ENCODE measurements at places on chromosomes 11 and 22.

DNA sequence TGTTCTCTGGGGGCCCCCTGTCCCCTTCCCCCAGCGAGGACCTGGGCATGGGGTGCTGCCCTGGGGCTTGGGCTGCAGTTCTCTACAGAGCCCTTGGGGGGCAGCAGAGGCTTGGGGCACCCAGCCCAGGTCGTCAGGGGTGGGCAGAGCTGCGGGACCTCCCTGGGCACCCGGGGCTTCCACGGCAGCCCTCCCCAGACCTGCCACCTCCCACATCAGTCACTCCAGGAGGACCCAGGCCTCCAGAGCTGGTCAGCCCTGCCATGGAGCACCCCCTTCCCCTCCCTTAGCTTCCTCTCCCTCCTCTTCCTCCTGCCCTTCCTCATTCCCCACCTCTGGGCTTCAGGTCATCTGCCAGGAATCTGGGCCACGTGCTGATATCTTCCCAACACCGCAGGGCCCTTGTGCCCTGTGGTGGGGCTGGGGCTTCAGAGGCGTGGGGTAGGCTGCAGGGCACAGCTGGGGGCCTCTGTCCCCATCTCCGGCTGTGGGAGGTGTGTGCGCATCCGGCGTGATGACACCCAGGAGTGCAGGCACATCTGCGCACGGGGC, 5.8 kb downstream of the TSPAN4 start:
- DNase-seq, result peak; percentile 75

GRCh38 chr11:76672431-76673175, 2.1 kb upstream of the LRRC32 start:
- peak; percentile 65 for DNase-seq

DNA sequence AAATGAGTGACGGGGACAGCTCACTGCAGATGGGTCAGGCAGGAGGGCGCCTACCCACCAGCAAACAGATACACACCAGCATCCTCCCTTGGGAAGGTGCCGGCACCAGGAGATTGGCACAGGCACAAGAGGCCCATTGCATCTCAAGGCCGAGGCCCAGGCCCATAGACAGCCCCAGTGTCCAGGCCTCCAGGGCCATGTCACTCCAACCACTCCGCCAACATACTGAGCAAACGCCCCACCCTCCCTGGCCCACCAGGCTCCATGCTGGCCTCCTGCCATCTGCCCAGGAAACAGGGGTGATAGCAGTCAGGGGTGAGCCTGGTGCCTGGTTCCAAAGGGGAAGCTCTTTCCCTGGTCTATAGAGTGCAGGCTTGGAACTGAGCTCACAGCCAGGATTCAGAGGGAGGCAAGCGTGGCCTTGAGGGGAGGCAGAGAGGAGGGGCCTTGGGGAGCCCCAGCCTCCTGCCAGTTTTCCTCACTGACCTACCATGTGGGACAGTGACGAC, 34.7 kb downstream of the PISD start:
- DNase-seq, result no peak

DNA sequence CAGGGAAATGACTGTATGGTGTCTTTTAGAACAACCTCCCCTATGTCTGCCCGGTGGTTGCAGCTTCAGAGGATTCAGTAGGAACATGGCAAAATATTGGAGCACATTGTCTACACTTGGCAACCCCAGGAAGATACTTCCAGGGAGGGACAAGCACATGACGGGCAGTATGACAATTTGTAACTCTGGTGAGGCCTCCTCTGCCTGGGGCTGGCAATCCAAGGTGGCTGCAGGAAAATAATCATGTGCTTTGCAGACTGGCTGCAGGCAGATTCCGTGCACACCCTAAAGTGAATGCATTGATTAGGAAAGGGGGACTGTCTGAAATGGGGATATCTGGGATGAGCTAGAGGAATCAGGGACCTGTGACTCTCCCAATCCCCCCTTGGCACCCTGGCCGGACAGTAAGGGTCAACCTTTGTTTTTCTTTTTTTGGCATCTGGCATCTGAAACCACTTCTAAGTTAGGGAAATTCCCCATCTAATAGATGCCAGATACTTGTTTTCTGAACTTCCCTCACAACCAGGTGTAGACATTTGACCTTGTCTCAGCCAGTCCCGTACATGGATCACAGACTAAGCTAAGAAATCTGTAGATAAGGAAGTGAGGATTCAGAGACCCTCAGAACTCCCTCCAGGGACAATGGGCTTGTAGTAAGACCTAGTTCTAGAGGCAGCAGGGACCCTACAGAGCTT, 10.5 kb upstream of the PHOX2A start:
- DNase-seq, result no peak

DNA sequence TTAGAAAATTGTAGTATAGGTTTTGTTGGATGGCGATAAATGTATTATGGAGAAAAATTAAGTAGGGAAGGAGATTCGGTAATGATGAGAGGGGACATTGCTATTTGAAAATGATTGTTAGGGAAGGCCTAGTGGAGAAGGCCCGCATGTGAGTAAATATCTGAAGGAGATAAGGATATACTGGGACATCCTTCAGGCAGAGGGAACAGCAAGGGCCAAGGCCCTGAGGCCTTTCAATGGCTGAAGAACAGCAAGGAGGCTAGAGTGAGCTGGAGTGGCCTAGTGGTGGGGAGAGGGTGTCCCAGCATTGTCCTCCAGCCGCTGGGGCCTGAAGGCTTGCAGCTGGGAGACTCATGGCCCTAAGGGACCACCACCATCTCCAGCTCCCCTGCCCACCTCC, 23.2 kb upstream of the ARRB1 start:
- DNase-seq, result no peak

GRCh38 chr22:42427167-42427566, 5.0 kb downstream of the NFAM1 start:
- DNase-seq, result no peak

GRCh38 chr11:106821826-106822225, 196.4 kb downstream of the GUCY1A2 start:
- no peak for DNase-seq

- no peak for DNase-seq
These were observed 69.5 kb upstream of the NUP50 start for GRCh38 chr22:45094081-45094720.

DNA sequence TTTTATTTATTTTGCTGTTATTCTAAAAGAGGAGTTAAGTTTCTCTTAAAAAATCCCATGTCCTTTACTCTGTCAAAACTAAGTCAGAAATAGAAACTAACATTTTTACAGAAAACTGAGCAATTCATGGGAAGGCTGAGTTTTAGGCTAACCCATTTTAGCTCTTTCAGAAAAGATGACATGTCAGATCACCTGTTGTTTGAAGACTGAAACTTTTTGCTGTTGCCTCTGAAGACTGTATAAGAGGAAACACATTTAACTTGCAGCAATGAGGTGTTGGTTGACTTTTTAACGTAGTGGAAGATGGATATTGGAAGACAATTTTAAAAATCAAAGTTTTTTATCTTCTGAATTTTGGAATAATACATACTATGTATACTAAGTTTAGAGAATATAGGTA, 115.4 kb downstream of the METTL15 start:
- DNase-seq, result no peak

DNA sequence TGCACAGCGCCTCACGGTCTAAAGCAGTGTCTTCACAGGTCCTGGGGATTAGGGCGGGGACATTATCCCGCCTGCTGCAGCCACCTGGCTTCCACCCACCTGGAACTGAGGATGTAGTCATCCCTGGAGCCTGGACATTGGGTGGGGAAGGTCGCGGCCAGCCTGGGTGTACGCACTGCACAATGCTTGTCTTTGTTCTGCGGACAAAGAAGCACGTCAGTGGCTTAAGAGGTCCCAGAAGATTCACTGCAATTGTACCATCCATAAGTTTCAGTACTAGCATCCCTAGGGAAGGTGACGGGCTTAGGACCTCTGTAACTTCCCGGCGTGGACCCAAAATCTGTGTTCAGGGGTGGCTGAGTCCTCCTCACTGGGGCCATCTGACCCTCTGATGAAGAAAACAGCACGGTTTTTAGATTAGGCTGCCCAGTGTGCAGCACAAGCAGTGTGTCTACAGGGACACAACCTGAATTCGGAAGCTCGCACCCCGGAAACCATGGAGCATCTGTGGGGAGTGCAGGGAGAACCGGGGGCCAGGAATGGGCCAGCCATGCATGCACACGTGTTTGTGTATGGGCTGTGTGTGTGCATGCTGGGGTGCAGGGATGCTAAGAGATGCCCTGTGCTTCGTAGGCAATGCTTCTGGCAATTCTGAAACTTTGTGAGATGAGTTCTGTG, 342.6 kb upstream of the B3GAT1 start:
- DNase-seq, result no peak

DNA sequence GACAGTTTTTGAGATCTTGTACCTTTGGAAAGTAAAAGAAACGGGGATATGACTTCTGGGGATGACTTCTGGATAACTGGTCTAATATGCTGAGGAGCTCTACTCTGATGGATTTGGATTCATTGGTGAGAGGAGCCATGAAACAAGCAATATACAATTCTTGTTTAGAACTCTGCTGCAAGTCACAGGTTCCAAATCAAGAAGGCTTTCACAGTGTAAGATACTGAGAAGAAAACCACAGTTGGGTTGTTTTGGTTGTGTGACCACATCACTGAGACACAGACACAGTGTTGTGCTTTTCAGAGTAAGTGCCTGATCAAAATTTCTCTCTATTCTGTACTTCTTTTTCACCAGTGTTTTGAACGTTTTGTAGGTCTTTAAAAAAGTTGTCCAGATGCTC, 13.1 kb upstream of the UCP2 start:
- DNase-seq, result no peak

DNA sequence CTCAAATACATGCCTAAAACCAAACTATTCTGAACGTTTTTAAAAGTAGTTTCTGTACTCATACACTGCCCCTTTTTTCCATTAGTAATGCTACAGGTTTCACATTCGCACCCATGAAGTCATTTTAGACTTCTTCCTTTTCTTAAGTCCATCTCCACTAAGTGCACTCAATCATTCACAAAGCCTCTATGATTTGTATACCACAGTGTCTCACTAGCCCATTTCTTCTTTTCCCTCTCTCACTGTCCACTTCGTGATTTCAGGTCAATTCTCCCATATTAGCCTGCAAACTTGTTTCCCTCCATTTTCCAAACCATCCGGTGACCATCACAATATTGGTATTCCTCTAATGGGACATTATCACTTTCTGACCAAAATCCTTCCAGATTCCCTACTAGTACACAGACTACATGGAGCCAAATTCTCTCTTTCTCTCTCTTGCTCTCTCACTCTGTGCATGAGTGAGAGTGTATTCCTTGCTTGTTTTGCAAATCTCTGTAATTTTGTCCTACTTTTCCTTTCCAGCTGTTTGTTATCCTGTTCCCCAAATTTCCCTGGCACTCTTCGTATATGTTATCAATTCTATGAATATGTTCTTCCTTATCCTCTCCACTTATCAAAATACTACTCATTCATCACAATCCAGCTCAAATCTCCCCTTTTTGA, 3.4 kb upstream of the ZC3H12C start:
- no peak for DNase-seq

DNA sequence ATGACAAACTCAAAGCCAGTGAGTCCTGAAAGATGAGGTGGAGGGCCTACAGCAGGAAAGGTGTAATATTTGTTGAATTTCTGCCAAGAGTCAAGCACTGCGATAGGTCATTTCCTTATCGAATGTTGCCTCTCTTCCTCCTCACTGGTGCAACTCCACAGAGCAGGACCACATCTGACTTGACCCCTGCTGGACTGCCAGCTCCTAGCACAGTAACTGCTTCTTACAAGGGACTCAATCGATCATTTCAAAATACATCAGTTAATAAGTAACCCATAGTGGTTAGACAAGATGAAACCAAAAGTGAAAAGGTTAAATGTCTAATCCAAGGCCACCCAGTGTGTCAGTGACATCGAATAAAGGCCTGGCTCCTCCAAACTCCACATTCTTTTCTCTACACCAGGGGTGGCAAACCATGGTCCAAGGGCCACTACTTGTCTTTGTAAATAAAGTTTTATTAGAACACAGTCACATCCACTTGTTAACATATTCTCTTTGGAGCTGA, 98.5 kb upstream of the CSNK2A3 start:
- no peak for DNase-seq

DNA sequence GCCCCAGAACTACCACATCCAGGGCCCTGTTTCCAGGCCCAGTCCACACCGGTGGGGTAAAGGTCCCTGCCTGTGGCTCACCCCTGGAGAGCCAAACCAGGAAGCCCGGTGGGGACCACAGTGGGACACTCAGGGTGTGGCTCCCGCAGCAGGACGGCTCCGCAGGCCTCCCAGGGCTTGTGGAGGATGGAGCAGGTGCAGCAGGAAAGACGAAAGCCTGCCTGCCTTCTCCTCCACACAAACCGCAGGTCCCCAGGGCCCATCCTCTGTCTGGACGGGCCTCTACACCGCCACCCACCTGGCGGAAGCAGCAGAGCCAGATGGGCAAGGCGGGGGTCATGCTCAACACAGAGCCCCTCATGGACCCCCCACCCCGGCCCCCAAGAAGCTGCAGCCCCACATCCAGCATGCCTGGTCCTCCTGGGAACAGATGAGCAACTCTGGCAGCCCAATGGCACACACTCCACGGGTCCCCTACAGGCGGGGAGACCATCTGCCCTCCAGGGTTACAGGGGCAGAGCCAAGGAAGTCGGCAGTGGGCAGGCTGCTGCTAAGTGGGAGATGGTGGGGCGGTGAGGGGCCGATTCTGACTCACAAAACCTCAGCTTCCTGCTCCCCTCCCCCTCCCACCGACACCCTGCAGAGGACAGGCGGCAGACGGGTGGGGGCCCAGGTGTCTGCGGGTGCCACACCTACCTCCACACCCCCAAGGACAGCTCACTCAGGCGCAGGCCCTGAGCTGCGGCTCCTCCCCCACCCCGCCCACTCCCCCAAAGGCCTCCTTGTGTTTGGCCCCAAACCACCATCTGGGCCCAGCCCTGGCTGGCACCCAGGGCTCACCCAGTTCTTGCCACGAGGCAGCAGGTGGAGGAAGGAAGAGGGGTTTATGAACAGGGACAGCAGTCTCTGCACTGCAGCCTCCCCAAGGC, 5.2 kb downstream of the SBF1 start:
- DNase-seq, result peak; percentile 99

- no peak for DNase-seq
These were observed 11.7 kb downstream of the KRTAP5-6 start for GRCh38 chr11:1708716-1709115.

GRCh38 chr11:107716884-107717532, 5.2 kb upstream of the SLN start:
- DNase-seq, result no peak

DNA sequence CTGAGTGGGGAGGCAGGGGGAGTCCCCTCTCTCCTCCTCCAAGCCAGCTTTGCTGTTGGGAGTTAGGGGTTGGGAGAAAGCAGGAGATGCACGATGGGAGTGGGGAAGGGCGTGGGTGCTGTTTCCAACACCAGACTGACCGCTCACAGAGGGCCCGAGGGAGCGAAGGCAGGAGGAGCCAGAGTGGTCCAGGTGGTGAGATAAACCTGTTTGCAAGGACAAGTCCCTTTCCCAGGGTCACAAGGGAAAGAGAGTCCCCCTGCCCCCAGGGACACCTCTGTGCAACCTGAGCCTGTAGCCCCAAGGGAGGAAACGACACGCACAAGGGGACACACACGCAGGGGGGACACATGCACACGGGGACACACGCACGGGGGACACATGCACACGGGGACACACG, 42.2 kb downstream of the WNT11 start:
- DNase-seq, result no peak

- peak; percentile 97 for DNase-seq
These were observed 2.7 kb upstream of the CDC42BPG start for GRCh38 chr11:64846998-64847666.

Data from CD8-positive, alpha-beta T cell (primary cell).